Ascending aorta (tissue), 2 donors: ENCODE measurements at places on chromosomes 3 and 15.

- DNase-seq: no peak
These were observed 101.5 kb upstream of the SLC6A6 start for GRCh38 chr3:14300721-14301399.

DNA sequence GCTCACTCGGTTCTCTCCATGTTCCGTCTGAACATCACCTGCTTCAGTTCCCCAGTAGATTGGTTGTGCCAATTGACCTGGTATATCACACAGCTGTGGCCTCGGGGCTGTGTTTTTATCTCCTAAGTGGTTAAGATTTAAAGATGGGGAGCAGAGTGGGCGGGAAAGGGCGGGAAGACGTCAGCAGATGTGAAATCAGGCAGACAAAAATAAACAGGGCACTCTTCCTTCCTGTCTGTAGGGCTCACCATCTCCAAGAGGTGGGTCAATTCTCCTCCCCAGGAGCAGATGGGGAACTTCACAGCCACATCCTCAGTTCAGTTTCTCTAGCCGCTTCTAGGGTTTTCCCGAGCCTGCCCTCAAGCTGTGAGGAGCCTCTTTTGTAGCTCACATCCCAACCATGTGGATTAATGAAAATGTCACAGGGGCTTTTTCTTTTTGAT is 26.8 kb upstream of the LIMD1 start:
- DNase-seq: no peak

- no peak for DNase-seq
These were observed 38.6 kb upstream of the FSTL1 start for GRCh38 chr3:120489421-120489820.

- no peak for DNase-seq
These were observed 451.4 kb downstream of the WDR72 start for GRCh38 chr15:53307952-53308624.

- no peak for DNase-seq
These were observed 782 bp upstream of the IREB2 start for GRCh38 chr15:78437107-78437761.

GRCh38 chr15:66287461-66288057 is 5.8 kb upstream of the DIS3L start:
- no peak for DNase-seq

DNA sequence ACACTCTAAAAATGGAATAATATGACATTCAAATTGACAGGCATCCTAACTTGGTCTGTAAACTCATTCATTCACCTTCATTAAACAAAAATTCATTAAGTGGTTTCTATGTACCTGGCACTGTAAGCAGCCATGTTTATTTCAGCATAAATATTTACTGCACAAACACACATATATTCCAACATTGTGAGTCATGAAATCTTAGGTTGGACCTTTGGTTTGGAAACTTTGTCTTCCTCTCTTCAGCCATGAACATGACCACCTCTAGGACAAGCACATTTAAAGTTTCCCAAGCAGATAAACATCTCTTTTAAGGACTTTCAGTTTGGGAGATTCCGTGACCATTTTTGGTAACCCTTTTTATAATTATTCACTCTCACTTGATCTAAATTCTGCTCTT is 131.8 kb downstream of the TPRG1 start:
- DNase-seq: no peak

DNA sequence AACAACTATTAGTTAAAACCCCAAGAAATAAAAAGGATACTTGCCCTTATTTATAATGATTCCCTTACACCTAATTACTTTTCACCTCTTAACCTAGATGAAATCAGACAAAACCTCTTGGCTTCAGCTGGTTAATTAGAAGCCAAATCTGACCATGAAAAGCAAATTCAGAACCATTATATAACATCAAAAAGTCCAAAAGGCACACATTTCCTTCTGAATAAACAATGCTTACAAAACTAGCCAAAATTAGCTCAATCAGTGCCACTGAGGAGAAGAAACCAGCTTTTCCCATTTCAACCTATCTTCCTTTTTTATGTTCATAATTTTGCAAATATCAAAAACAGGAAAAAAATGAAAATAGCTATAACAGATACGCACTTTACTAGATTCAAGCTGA is 3.2 kb downstream of the EHHADH start:
- DNase-seq: no peak

DNA sequence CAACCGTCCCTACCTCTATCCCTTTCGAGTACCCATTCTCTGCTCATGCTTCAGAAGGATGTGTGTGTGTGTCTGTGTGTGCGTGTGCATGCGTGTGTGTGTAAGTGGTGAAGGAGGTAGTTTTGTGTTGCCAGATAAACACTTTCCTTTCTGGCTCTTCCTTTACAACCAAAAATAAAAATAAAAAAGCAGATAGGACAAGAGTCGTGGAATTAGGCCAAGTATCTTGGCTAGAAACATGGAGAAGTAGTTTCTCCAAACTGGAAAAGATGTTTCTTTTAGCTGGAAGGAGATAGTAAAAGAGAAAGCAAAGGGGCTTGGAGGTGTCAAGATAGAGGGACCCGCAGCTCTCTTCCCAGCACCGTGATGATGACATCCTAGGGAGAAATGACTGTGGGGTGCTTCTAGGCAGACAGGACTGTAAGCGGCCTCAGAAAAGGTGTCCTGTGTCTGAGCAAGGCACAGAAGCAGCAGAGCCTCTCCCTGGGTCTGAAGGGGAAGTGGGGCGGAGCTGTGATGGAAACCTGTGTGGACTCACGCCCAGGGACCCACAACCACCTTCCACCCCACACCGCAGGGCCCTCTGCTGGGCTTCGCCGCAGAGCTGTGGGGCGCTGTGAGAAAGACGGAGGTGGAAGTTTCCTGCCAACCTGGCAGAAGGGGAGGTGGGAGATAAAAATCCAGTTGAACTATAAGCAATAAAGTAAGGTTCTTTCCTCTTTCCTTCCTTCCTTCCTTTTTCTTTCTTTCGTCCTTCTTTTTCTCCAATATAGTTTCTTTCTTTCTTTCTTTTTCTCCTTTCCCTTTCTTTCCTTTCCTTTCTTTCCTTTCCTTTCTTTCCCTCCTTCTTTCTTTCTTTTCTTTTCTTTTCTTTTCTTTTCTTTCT is 35.3 kb downstream of the MUC20 start:
- no peak for DNase-seq

- DNase-seq: no peak
These were observed 62.1 kb downstream of the NCEH1 start for GRCh38 chr3:172648747-172649146.

DNA sequence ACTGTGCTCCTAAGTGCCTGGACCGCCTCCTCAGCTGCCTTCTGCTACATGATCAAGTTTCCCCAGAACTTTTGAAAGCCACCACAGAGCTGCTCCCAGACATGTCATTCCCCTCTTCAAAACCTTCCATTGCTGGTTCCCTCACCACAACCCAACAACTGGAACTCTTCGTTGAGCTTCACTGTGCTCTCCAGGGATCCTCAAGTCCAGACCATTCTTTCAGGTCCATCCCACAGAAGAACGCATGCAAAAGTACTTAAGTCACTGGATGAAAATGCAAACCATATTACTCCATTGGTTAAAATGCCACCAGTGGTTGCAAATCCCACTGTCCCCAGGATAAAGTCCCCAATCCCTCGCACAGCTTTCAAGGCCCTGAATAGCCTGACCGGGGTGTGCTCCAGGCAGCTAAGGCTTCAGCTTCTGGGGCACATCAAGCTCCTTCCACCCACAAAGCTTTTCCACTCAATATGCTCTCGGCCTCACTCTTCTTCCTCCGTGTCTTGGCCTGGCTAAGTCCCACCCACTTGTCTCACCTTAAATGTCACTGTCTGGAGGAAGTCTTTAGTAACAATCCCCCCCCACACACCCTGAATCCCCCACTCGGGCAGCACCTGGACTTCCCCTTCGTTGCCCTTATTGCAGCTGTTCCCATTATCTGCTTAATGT is 84.8 kb downstream of the XXYLT1 start:
- no peak for DNase-seq

DNA sequence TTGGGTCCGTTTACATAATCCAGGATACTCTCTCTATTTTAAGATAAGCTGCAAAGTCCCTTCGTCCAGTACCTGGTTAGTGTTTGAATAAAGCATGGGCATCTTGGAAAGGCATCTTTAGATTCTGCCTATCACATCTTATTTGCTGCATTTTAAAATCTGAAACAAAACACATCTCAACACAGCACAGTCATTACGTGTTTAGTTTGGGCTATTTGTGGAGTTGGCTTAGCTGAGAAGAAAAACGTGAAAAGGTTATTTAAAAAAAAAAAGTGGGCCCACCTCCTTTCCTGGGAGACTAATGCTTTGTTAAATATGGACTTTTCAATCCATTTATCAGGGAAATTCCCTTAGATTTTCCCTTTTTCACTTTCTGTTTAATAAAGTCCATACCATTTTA is 174.5 kb upstream of the WNT5A start:
- DNase-seq: no peak

DNA sequence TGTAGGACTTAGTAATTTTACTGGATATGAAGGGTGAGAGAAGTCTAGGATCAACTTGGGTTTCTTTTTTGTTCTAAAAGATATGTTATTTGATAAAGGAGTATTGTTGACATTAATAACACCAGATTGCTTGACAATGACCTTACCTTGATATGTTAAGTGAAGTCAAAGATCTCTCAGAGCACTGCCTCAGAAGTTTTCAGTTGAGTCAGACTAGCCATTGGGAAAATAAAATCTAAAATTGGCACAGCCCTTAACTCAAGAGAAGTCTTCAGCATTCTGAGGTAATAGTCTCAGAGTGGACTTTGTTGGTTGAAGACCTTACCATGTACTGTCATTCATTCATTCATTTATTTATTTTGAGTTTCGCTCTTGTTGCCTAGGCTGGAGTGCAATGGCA is 22.4 kb upstream of the ZNF609 start:
- no peak for DNase-seq

DNA sequence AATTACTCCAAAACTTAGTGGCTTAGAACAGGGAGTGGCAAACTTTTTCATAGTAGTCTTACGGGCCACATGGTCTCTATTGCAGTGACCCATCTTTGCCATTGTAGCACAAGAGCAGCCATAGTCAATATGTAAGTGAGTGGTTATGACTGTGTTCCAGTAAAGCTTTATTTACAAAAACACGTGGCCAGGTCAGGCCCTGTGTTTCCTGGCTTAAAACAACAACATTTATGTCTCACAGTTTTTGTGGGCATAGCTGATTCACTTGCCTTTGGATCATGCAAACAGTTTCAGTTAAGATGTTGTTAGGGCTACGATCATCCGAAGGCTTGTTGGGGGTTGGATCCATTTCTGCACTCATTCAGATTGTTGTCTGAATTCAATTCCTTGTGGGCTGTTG is 103.8 kb downstream of the CHCHD6 start:
- DNase-seq: no peak

- DNase-seq: no peak
These were observed 3.9 kb downstream of the CPOX start for GRCh38 chr3:98589331-98590036.

DNA sequence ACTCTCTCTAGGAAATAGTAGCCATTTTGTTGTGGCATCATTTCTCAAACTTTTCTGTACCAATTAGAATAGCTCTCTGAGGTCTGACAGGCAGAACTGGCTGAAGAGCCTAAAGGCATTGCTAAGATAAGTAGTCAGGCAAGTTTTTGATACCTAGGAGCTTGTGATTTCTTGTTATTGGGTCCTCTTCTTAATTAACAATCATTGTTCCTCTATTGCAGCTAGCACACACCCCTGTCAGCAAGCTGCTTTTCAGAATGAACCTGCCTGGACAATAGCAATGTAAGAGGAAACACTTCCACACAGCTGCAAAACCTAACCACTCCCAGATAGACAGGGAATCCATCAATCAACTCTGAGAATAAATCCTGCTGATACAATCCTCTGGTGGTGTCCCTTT is 403.9 kb upstream of the TBL1XR1 start:
- DNase-seq: no peak

- no peak for DNase-seq
These were observed 51.4 kb downstream of the NMD3 start for GRCh38 chr3:161272524-161272923.
